ENCODE measurements at places on chromosomes 11 and 22. TPM values are rescaled to one million over a fixed set of nuclear protein-coding genes. Genes with fewer than 3 reads are reported as not detected.

DNA sequence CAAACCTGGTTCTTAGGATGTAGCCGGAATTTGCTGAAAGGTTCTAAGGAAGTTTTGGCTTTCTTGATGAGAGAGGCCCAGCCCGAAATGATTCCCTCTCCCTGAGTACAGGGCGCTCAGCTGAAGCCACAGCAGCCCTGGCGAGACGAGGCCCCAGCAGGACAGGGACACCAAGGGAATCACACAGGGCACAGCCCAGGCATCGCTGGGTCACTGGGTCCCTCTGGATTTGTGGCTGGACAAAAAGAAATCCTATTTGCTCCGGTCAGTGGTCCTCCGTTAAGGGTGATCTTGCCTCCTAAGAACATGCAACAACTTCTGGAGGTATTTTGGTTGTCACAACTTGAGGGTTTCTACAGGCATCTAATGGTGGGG lies 6.4 kb downstream of the FGF19 start:
- H3K36me3 ChIP-seq = no peaks in the 10 kb centered on the region
- H3K27ac ChIP-seq = no peak overlapping the region
- H3K4me3 ChIP-seq = no peak overlapping the region
- no peak for DNase-seq

- H3K4me3 ChIP-seq = no peak overlapping the region
- no peaks in the 10 kb centered on the region for H3K36me3 ChIP-seq
- H3K27me3 ChIP-seq = no peaks in the 10 kb centered on the region
- no peak overlapping the region for H3K27ac ChIP-seq
These were observed 1410.2 kb downstream of the BRD1 start for GRCh38 chr22:48417225-48418070.

- no peak for DNase-seq
- H3K4me1 ChIP-seq = no peaks in the 10 kb centered on the region
- H3K27me3 ChIP-seq = peaks cover 8% of the 10 kb centered on the region
- no peaks in the 10 kb centered on the region for H3K36me3 ChIP-seq
- no peak overlapping the region for H3K27ac ChIP-seq
- no peak overlapping the region for H3K4me3 ChIP-seq
These were observed 62.7 kb downstream of the STK33 start for GRCh38 chr11:8531312-8531711.

- no peaks in the 10 kb centered on the region for H3K27me3 ChIP-seq
- H3K36me3 ChIP-seq = no peaks in the 10 kb centered on the region
- H3K4me3 ChIP-seq = no peak overlapping the region
- no peaks in the 10 kb centered on the region for H3K4me1 ChIP-seq
- no peak for DNase-seq
These were observed 189.8 kb downstream of the KIRREL3 start for GRCh38 chr11:126810776-126811175.

GRCh38 chr11:70064726-70065317 lies 13.3 kb upstream of the ANO1 start:
- no peaks in the 10 kb centered on the region for H3K4me1 ChIP-seq
- no peak overlapping the region for H3K27ac ChIP-seq
- peaks cover 2% of the 10 kb centered on the region for H3K27me3 ChIP-seq
- no peak for DNase-seq
- no peaks in the 10 kb centered on the region for H3K36me3 ChIP-seq
- H3K4me3 ChIP-seq = no peak overlapping the region

DNA sequence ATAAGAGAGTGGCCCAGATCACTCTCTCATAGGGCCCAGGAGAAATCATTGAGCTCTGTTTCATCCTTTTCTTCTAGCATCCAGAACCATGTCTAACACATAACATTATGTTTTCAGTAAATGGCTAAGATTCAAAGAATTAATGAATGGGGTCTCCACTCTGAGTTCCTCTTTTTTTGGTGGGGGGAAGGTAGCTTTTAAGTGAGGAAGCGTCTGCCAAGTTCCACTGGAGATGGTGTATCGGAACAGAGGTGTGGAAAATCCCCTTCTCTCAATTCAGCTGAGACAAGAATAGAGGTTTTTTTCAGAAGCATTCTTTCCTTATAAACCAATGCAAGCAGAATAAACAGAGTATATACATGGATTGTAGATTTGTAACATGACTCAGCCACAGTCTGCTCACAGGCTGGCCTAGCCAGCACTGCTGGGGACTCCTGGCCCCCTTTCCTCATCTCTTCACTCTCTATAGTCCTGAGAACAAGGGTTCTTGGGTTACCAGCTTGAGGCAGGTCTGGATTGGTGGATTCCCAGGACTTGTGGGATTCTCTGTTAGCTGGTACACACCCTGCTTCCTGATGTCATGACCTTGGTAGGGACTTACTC lies 97.2 kb downstream of the TRAF6 start:
- no peaks in the 10 kb centered on the region for H3K27me3 ChIP-seq
- no peak overlapping the region for H3K4me3 ChIP-seq
- no peak overlapping the region for H3K27ac ChIP-seq
- peaks cover 10% of the 10 kb centered on the region for H3K36me3 ChIP-seq
- no peak for DNase-seq
- peaks cover 58% of the 10 kb centered on the region for H3K4me1 ChIP-seq

DNA sequence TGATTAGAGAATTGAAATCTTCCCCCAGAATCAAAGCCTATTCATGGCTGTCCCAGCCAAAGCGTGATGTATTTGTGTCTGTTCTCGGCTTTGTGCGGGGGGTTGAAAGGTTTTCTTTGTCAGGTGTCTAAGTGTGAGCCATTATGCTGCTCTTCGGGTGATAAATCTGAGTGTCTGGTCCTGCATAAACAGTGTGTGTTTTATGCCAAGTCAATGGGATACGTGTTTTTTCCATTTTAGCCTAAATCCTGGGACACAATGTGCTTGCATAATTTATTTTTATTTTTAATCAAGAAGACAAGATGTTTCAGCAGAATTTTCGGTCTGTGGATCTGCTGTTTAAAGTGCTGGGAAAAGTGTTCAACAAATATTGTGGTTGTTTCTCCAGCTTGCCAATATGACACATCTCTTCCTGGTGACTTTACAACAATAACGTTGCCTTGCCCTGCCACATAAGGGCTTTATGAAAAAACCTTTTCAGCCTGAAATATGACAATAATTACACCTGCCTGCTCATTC lies 267.8 kb downstream of the TBC1D22A start:
- no peak overlapping the region for H3K27ac ChIP-seq
- H3K4me3 ChIP-seq = no peak overlapping the region
- no peaks in the 10 kb centered on the region for H3K4me1 ChIP-seq
- no peaks in the 10 kb centered on the region for H3K36me3 ChIP-seq

DNA sequence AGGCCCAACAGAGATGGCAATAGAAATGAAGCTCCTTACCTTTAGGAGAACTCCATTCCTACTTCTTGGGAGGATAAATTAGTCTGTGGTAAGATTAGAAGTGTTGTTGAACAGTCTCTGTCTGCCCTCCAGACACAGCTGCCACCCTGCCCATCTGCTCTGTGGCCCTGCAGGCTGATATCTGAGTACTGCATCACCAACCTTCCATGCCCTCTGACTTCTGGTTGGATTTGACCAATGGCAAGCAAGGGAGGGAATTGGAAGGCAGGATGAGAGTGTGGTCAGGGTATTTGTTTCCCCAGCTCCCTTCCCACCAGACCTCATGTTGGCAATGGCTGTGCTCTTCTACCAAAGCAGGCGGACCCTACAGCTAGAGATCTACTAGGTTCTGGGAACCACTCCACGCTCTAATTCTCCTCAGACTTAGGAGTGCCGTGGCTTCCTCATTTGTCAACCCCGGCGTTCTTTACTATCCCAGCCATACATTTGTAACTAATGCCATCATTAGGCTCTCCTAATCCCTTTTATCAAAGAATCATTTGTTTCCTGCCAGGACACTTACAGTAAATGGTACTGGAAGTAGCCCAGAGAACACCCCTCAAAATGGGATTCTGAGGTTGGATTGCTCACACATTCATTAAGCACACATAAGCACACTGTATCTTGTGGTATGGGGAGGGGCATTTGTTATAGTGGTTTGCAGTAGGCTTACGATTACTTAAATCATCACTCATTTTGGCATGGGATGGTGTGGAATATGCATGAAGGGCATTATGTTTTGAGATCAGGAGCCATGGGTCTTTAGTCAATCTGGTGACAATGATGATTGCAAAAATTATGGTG lies 35.4 kb upstream of the CD44 start:
- H3K4me3 ChIP-seq = no peak overlapping the region
- no peak for DNase-seq
- H3K36me3 ChIP-seq = peaks cover 4% of the 10 kb centered on the region
- H3K4me1 ChIP-seq = peaks cover 30% of the 10 kb centered on the region
- H3K27me3 ChIP-seq = no peaks in the 10 kb centered on the region

DNA sequence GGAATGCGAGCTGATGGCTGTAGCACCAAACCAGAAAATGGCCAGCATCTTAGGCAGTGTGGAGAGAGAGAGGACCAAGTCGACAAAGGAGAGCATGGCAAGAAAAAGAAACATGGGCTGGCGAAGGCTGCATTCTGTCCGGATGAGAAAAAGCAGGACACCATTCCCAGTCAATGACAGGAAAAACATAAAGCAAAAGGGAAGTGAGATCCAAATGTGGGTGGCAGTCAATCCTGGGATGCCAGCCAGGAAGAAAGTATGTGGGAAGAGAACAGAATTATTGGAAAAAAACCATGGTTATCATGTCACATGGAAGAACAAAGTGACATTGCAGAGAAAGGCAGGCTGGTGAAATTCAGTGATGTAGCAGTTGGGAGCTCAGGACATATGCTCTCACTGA lies 36.9 kb upstream of the OR56A1 start:
- DNase-seq = no peak
- no peak overlapping the region for H3K27ac ChIP-seq
- H3K4me3 ChIP-seq = no peak overlapping the region

DNA sequence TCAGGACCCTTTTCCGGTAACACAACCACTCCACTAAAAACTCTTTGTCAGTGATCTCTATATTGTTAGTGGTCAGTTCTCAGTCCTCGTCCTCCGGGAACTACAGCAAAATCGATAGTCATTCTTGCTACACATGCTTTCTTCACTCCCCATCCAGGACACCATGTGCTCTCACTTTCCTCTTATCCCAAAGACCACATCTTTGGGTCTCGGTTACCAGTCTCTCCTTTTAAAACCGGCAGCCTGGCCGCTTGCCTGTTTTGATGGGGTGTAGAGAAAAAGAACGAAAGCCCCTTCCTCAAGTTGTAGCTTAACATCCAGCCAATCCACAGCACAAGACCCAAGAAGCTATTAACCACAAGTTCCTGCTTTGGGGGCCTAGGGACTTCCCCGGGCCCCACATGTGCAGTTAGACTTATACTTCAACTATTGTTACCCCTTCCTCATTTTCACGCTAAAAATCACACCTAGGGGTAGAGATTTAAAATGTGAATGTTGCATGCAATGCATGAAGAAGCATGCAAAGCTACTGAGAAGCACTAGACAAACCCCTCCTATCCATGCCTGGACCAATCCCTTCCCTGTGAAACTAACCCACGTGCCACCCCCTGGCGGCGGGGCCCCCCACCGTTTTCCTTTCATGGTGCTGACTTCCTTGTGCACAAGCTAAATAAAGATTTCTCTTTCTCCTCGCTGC lies 1.5 kb upstream of the TOLLIP start:
- peak overlapping the region; percentile 73 for H3K4me3 ChIP-seq
- H3K27me3 ChIP-seq = peaks cover 19% of the 10 kb centered on the region
- H3K36me3 ChIP-seq = peaks cover 9% of the 10 kb centered on the region
- DNase-seq = peak; percentile 30
- peak overlapping the region; percentile 93 for H3K27ac ChIP-seq

DNA sequence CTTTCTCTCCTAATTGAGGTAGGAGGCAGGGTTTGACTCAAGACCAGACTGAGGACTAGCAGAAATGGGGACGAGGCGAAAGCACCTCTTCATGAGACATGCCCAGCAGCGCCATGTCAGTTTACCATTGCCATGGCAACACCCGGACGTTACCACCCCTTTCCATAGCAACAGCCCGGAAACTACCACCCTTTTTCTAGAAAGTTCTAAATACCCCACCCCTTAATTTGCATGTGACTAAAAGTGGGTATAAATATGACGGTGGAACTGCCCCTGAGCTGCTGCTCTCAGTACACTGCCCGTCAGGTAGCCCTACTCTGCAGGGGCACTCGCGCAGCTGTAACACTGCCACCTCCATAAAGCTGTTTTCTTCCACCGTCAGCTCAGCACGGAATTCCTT lies 5.9 kb upstream of the RAC2 start:
- H3K27me3 ChIP-seq = no peaks in the 10 kb centered on the region
- no peak for DNase-seq
- H3K4me1 ChIP-seq = peaks cover 16% of the 10 kb centered on the region

GRCh38 chr11:119808407-119809185 lies 79.6 kb upstream of the NECTIN1 start:
- H3K36me3 ChIP-seq = no peaks in the 10 kb centered on the region
- no peak overlapping the region for H3K4me3 ChIP-seq

- DNase-seq = peak; percentile 62
- peaks cover 20% of the 10 kb centered on the region for H3K4me1 ChIP-seq
- H3K36me3 ChIP-seq = no peaks in the 10 kb centered on the region
- no peak overlapping the region for H3K27ac ChIP-seq
These were observed 4.4 kb downstream of the SLC2A11 start for GRCh38 chr22:23862103-23862502.

The RTN4RL2 gene
- total RNA-seq = 0.35 TPM

The TBX1 gene
- total RNA-seq = not detected

The GLB1L3 gene
- total RNA-seq = 6.8 TPM

The OR52B4 gene
- not detected for total RNA-seq

The APOL2 gene
- 77.0 TPM for total RNA-seq

The MS4A3 gene
- not detected for total RNA-seq

The SESN3 gene
- total RNA-seq = 47.6 TPM

The CYTH4 gene
- total RNA-seq = 106 TPM

The TRIM49 gene
- not detected for total RNA-seq
